ENCODE measurements at places on chromosomes 4 and X.

DNA sequence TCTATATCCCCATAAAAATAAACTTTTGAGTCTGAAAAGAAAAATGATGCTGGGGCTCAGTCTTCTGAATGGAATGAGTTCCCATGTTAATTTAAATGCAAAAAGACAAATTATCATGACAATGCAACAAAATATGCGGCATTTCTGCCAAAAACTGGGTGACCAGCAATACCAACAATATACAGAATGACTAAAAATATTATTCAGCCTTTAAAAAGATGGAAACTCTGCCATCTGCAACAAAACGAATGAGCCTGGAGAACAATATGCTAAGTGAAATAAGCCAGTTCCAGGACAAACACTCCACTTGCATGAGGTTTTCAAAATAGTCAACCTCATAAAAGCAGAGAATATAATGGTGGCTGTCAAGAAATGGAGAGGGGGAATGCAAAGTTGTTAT, 558.5 kb downstream of the IL15 start:
- no peak for DNase-seq

DNA sequence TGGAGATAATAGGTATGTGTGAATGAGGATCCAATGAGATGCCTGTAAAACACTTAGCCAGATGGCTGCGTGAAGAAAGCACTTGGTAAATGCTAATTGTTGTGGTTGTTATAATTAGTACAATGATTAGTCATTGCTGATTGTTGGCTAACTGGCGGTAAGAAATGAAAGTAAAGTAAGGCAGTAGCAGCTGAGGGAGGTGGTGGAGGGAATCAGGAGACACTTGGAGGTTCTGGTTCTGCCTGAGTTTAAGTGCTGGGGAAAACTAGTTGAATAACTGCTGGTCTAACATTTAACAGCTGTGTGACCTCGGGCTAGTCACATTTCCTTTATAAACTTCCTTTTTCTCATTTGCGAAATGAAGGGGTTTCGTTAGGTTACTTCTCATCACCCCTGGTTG, 30.9 kb downstream of the CD38 start:
- no peak for DNase-seq

- DNase-seq = no peak
These were observed 72.3 kb upstream of the ADGRG2 start for GRCh38 chrX:19194285-19195242.

- no peak for DNase-seq
These were observed 107.5 kb downstream of the VSIG4 start for GRCh38 chrX:65932173-65933084.

- DNase-seq = no peak
These were observed 14.3 kb downstream of the ANTXR2 start for GRCh38 chr4:80058740-80059139.

DNA sequence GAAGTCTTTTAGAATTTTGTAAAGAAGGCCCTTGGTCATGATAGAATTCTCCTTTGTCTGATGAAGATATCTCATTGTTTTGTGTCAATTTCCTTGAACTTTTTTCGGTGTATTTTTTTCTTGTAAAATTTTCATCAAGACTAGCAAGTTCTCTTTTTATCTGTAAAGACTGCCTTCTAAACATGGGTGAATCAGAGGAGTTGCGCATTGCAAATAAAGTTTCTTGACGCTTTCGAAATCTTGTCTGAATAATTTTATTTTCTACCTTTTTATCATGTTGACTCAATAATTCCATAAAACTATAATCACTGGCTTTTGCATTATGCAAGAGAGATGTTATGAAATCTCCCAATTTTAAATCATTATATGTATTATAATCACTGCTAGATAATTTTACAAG, 66.2 kb downstream of the NCAPG start:
- DNase-seq = no peak

- DNase-seq = no peak
These were observed 477 bp downstream of the KLHL13 start for GRCh38 chrX:118115953-118116712.

- no peak for DNase-seq
These were observed 335.1 kb downstream of the ANK2 start for GRCh38 chr4:113384600-113384999.

DNA sequence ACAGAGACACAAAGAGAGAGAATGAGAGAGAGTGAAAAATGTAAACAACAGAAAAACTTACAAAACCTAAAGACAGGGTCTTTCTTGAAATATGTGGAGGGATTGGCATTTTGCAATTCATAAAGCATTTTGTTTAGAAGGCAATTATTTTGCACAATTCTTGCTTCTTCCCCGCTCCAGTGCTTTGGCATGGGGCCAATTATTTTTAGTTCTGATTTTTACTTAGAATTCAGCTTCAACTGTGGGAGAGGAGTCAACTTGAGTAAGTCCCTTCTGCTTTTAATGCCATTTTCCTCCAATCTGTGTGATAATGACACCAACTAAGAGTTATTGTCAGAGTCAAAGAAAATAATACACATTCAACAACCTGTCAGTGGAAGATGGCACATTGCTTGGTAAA, 1051.9 kb downstream of the NLGN4X start:
- no peak for DNase-seq

DNA sequence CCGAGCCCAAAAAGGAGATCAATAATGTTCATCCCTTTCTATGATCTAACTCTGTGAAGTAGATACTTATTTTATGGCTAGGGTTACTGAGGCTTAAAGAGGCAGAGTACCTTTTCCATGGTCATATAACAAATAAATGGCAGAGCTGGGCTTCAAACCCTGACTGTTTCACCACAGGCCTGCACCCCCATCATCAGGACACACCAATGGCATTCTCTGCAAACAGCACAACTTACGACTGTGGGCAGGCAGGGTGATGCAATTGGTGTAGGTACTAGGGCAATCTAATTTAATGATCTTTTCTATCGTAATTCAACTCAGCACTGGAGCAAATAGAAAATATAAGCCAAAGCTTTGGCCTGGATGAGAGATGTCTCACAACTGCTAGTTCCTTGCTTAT, 118.8 kb upstream of the CBR4 start:
- no peak for DNase-seq

DNA sequence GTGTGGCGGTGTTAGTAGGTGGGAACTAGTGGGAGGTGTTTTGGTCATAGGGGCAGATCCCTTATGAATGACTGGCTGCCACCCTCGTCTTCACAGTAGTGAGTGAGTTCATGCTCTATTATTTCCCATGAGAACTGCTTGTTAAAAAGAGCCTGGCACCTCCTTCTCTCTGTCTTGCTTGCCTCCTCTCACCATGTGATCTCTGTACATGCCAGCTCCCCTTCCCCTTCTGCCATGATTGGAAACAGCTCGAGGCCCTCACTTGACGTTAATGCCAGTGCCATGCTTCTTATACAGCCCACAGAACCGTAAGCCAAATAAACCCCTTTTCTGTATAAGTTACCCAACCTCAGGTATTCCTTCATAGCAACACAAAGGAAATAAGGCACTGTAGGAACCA, 21.7 kb downstream of the PNMA6F start:
- DNase-seq = no peak

- no peak for DNase-seq
These were observed 119.0 kb downstream of the NKX6-1 start for GRCh38 chr4:84379917-84380641.

- DNase-seq = no peak
These were observed 28.2 kb downstream of the ANXA5 start for GRCh38 chr4:121668368-121669162.

- DNase-seq = no peak
These were observed 11.1 kb downstream of the SASH3 start for GRCh38 chrX:129790808-129791207.

DNA sequence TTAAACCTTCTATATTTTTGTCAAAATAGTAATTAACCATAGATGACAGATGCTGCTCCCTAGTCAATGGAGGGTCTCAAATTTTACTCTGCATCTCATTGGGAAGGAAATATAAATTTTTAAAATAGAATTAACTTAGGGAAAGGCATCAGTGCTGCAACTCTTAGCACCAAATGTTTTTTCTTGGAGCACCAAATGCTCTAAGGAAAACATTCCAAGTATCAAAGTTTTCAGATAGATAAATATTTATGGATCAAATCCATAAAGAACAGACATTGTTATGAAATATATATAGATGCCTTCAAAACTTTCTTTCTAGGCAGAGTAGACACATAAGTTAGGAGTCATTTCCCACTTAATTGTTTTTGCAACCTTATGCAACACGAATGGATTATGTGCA, 168.7 kb downstream of the ANTXR2 start:
- no peak for DNase-seq

- no peak for DNase-seq
These were observed 114.7 kb upstream of the EDNRA start for GRCh38 chr4:147366164-147366563.

All from stimulated activated CD8-positive, alpha-beta memory T cell treated with anti-CD3 and anti-CD28 coated beads, Interleukin-4, amount 100 ng/mL, for 4 hours (primary cell).